ENCODE measurements at places on chromosomes 13 and 19. TPM values are rescaled to one million over a fixed set of nuclear protein-coding genes. Genes with fewer than 3 reads are reported as not detected.

DNA sequence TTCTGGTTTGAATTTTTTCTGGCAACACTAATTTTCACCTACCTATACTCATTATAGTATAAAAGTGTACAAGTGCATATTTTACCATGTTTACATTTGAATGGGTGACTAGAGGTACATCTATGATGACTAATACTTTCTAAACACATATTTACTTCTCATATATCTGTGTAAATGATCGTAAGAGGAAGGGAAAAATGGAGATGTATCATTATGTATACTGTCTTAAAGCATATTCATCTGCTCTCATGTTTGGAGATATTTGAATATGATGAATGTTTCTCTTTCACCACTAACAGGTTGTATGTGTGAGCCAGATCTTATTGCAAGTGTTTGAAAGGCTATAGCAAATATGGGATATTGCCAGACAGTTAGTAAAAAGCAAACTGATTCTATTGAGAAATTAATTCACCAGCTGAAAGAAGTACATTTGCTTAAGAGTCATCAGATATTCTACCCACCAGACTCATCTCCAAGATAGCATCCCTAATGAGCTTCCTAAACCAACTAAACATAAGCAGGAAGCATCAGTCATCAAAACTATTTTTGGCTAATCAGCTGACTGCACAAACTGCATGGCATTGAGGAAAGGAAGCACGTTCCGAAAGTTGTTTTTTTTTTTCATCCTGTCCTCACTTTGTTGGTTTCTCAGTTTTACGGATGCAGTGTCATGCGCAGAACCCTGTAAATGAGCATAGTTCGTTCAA is 738.2 kb downstream of the GPC5 start:
- no peak for DNase-seq

HIPK4 gene
- 0.24 TPM for polyA plus RNA-seq

A1BG gene
- 9.3 TPM for polyA plus RNA-seq

ZNF283 gene
- 5.2 TPM for polyA plus RNA-seq

PSG11 gene
- polyA plus RNA-seq: not detected

ADPRHL1 gene
- polyA plus RNA-seq: 11.1 TPM

DNA sequence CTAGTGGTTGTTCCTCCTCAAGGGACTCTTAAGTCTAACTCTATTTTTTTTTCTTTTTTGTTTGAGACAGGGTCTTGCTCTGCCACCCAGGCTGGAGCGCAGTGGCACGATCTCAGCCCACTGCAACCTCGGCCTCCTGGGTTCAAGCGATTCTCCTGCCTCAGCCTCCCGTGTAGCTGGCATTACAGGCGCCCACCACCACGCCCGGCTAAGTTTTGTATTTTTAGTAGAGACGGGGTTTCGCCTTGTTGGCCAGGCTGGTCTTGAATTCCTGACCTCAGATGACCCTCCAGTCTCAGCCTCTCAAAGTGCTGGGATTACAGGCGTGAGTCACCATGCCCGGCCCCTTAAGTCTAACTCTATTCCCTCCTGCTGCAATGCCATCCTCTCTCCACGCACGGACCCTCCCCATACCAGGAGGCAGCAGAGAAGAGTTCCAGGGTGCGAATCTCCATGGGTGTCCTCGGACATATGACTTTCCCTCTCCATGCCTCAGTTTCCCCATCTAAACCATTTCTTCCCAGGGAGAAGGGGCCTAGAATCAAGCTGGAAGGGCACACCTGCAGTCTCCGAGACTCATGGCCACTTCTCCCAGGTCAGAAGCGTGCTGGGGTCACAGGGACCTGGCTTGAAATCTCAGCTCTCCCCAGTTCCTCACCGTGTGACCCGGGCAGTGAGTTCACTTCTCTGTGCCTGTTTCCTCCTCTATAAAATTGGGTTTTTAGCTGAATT is 6.0 kb upstream of the BCL3 start:
- no peak for DNase-seq

Data from A549 (cell line).